Aorta (tissue), 5 donors: ENCODE measurements at places on chromosomes 3 and 15. TPM values are rescaled to one million over a fixed set of nuclear protein-coding genes. Genes with fewer than 3 reads are reported as not detected.

- H3K36me3 ChIP-seq: no peaks in the 10 kb centered on the region
- no peak for DNase-seq
- no peaks in the 10 kb centered on the region for H3K4me1 ChIP-seq
- H3K27ac ChIP-seq: no peak overlapping the region
- no peaks in the 10 kb centered on the region for H3K27me3 ChIP-seq
- H3K4me3 ChIP-seq: no peak overlapping the region
Observed at GRCh38 chr3:68482565-68482964, 449.8 kb downstream of the TAFA4 start.

DNA sequence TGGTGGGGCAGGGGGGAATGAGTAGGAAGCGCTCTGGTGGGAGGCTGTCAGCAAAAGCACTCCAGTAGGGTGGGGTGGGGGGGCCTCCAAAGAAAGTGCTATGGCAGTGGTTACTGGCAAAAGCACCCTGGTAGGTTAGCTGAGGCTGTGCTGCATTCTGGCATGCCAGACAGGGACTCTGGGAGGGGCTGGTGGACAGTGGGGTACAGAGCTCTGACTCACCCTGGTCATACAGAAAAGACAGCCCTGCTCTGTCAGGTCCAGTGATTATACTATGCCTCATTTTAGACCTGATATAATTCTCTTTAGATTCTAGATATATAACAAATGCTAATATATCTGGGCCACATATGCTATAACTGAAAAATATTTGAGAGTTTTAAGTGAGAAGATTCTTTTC, 82.8 kb upstream of the CPNE4 start:
- no peak overlapping the region for H3K27ac ChIP-seq
- no peak overlapping the region for H3K4me3 ChIP-seq
- H3K4me1 ChIP-seq: no peaks in the 10 kb centered on the region
- no peaks in the 10 kb centered on the region for H3K36me3 ChIP-seq

- H3K27me3 ChIP-seq: no peaks in the 10 kb centered on the region
- H3K36me3 ChIP-seq: no peaks in the 10 kb centered on the region
- no peak overlapping the region for H3K4me3 ChIP-seq
- no peak overlapping the region for H3K27ac ChIP-seq
Observed at GRCh38 chr3:10457560-10457959, 47.8 kb downstream of the ATP2B2 start.

Gene SLC22A13
- total RNA-seq: 1.3 TPM

Gene SYNPR
- not detected for total RNA-seq

Gene TJP1
- 141 TPM for total RNA-seq

- no peak for DNase-seq
- H3K4me3 ChIP-seq: no peak overlapping the region
- H3K4me1 ChIP-seq: no peaks in the 10 kb centered on the region
- no peaks in the 10 kb centered on the region for H3K27me3 ChIP-seq
- H3K27ac ChIP-seq: no peak overlapping the region
- H3K36me3 ChIP-seq: no peaks in the 10 kb centered on the region
Observed at GRCh38 chr3:10582733-10583132, 77.3 kb upstream of the ATP2B2 start.

DNA sequence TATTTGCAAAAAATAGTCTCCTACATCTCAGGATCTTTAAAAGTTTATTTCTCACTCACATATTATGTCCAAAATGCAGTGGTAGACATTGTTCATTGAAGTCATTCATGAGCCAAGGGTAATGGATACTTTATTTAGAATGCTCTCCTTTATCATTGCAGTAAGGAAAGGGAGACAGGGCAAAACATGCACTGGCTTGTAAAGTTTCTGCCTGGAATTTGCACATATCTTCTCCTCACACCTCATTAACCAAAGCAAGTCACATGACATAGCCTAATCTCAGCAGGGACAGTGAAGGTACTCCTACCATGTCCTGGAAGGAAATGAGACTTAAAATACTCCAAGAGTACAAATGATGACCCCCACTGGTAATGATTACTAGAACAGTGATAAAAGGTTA, 333.7 kb upstream of the EPHA3 start:
- no peak overlapping the region for H3K27ac ChIP-seq
- H3K27me3 ChIP-seq: no peaks in the 10 kb centered on the region
- no peak for DNase-seq

DNA sequence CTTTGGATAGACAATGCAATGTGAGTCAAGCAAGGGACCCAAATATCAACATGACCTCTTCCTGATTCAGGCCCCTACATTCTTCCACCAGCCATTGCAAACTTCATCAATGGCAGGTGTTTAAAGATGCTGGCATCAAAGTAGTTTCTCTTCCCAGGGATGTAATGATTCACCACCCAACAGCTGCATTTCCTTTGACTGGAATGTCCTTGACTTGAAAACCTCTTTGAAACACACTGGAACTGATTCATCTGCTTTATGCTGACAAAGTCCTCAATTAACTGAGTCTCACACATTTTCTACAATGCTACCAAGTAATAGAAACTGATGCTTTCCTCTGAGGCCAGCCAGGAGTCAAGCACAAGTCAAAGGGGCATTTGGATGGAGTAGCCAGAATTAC, 385.5 kb downstream of the GBE1 start:
- no peak overlapping the region for H3K27ac ChIP-seq
- no peaks in the 10 kb centered on the region for H3K36me3 ChIP-seq
- H3K4me3 ChIP-seq: no peak overlapping the region

DNA sequence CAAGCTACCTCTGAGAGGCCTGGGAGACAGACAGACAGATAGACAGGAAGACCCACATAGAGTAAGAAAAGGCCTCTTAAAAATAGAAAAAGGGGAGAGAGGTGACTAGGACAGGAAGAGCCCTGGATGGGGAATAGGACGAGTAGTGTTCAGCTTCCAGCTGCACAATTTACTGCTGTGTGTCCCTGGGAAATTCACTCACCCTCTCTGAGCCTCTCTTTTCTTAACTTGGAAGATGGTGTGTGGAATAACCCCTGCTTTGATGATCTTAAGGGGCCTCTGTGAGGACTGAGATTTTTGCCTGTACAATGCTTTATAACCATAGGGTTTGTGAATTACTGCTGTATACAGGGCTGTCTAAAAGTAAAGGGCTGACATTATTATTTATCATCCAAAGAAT, 37.5 kb downstream of the FEM1B start:
- no peak overlapping the region for H3K27ac ChIP-seq
- H3K4me1 ChIP-seq: no peaks in the 10 kb centered on the region
- no peaks in the 10 kb centered on the region for H3K36me3 ChIP-seq
- no peaks in the 10 kb centered on the region for H3K27me3 ChIP-seq

DNA sequence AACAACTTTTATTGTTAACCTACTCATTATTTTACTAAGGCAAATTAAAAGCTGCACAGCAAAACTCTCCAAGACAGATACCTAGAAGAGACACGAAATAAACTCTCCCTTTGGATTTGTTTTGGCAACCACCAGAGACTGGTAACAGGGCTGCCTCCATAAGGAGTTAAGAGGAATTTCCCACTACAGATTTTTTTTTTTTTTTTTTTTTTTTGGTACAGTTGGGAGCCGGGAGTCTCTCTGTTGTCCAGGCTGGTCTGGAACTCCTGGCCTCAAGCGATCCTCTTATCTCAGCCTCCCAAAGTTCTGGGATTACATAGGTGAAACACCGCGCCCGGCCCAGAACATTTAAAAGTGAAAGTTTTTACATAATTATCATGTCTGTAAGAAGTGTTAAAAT, 73.6 kb upstream of the VGLL4 start:
- peaks cover 7% of the 10 kb centered on the region for H3K4me1 ChIP-seq
- H3K27ac ChIP-seq: no peak overlapping the region
- peak overlapping the region; percentile 17 for H3K4me3 ChIP-seq
- H3K36me3 ChIP-seq: no peaks in the 10 kb centered on the region
- no peaks in the 10 kb centered on the region for H3K27me3 ChIP-seq

GRCh38 chr15:80070840-80071239, 11.4 kb downstream of the ZFAND6 start:
- no peaks in the 10 kb centered on the region for H3K36me3 ChIP-seq
- H3K4me1 ChIP-seq: no peaks in the 10 kb centered on the region
- H3K27me3 ChIP-seq: no peaks in the 10 kb centered on the region
- H3K27ac ChIP-seq: no peak overlapping the region
- DNase-seq: no peak

DNA sequence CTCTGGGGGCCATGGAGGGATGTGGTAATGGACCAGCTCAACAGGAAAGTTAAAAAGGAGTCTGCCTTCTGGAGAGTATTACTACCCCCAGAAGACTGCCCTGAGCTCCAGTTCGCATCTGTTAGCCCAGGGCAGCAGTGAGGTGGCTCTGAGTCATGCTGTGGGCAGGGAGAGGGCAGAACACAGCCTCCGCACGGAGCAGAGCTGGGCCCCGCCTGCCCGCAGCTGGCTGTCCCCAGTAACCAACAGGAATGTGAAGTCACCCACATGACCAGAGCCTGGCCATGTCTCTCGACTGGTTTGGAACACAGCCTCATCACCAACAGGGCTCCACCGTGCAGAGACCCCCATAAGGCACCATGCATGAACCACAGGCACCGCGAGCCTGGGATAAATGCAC, 62.1 kb downstream of the CYFIP1 start:
- no peaks in the 10 kb centered on the region for H3K27me3 ChIP-seq
- no peak overlapping the region for H3K4me3 ChIP-seq
- H3K27ac ChIP-seq: no peak overlapping the region
- H3K36me3 ChIP-seq: peaks cover 17% of the 10 kb centered on the region

GRCh38 chr3:195762611-195763010, 41.8 kb downstream of the MUC20 start:
- no peaks in the 10 kb centered on the region for H3K27me3 ChIP-seq
- no peak overlapping the region for H3K4me3 ChIP-seq
- no peaks in the 10 kb centered on the region for H3K36me3 ChIP-seq
- H3K4me1 ChIP-seq: no peaks in the 10 kb centered on the region
